ENCODE measurements at places on chromosomes 11 and 22. TPM values are rescaled to one million over a fixed set of nuclear protein-coding genes. Genes with fewer than 3 reads are reported as not detected.

PGM2L1 gene
- total RNA-seq = 10.4 TPM

CASP5 gene
- not detected for total RNA-seq

CAVIN3 gene
- 45.0 TPM for total RNA-seq

MUC5AC gene
- total RNA-seq = not detected

TMEM191C gene
- 1.4 TPM for total RNA-seq

OR8G1 gene
- not detected for total RNA-seq

TMEM191B gene
- 0.76 TPM for total RNA-seq

DENND6B gene
- total RNA-seq = 4.3 TPM

Data from activated CD8-positive, alpha-beta memory T cell treated with anti-CD3 and anti-CD28 coated beads for 36 hours (primary cell).